ENCODE measurements at places on chromosomes 3 and 15.
A peak's percentile ranks its signal among the peaks of the same experiment; 100 is the strongest.

DNA sequence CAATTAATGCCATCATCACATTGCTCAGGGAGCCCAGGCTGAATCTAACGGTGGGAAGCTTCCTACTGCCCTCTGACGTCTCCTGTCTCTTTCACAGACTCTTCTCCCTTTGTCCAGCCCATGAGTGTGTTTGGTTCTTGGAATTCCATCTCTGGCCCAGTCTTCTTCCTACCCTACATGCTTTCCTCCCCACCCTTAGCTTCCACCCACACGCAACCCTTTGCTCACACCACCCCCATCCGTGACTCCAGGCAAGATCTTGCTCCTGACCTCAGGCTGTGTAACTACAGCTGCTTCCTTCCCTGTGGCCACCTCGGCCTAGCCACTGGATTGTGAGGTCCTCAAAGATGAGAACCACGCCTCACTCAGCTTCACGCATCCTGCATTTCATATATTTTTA, 72.3 kb upstream of the THBS1 start:
- DNase-seq, result no peak

DNA sequence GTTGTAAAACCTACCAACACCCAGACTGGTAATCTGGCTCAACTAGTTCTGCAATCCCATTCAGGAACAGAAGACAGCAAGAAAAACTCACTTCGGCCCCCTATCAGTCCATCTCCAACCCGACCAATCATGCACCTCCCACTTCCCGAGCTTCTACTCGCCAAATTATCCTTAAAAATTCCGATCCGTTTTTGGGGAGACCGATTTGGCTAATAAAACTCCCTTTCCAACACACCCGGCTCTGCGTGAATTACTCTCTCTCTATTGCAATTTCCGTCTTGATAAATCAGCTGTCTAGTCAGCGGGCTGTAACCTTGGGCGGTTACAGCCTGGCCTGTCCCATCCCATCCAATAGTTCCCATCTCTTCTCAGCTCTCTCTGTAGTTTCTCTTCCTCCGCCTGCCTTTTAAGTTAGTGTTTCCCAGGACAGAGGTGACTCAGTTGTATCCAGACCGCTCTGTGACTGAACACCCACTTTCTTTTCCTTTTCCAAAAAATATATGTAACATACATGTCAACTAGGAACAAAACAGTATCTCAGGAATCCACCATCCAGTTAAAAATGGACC, 780 bp upstream of the ACAD9 start:
- peak; percentile 28 for DNase-seq

DNA sequence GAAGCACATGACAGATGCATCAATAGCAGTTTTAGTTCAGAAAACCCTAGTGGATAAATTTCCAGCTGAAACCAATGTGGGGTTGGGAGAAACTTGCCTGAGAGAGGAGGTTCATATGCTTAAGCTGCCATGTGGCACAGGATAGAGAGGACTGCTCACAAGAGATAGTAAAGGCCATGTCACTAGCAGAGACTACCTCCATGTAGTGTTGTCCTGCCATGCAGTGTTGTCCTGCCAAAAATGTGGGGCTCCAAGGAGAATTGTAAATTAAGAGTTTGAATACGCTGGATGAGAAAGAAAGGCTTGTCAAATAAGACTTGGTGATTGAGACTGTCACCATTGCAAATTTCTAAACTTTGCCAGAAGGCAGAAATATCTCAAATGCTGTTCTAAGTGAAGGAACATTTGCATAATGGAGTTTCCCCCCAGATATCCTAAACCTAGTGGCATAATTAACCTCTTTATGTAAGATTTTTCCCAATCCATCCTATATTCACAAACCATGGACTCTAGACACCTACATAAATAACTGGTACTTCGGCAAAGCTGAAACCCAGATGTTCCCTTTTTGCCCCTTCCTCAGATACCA, 938.3 kb upstream of the ALCAM start:
- no peak for DNase-seq

DNA sequence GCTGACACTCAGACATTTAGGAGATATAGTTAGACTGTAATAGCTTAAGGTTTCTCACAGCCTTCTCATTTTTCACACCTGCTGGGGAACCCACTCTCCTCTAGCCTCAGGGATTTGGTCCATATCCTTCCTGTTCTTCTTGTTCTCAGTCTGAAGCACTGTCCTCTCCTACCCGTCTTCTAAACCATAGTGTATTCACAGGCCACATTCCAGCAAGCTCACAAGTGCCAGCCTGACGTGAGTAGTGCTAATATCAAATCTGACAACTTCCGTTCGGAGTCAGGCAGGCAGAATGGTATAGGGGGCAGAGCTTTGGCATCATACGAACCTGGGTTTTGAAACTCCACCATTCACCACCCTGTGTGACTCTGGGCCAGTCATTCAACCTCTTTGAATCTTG, 6.9 kb upstream of the CA12 start:
- no peak for DNase-seq

DNA sequence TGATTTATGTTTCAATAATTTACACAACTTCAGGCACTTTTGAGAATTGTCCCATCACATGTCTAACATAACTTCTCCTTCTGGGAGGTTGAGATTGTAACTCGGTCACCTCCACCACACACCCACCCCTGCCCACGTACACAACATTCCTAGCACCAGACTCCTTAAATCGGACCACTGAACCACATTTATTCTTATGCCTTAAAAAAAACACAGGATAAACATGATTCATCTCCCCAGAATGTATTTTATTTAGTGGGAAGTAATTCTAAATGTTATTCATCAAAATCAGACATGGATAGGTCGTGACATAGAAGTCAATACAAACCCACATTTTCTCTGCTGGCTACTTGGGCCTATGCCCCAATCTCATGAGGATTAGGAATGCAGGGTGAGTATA, 3.0 kb downstream of the SNTN start:
- no peak for DNase-seq

GRCh38 chr3:189363590-189364255, 192.0 kb downstream of the TPRG1 start:
- DNase-seq, result no peak

DNA sequence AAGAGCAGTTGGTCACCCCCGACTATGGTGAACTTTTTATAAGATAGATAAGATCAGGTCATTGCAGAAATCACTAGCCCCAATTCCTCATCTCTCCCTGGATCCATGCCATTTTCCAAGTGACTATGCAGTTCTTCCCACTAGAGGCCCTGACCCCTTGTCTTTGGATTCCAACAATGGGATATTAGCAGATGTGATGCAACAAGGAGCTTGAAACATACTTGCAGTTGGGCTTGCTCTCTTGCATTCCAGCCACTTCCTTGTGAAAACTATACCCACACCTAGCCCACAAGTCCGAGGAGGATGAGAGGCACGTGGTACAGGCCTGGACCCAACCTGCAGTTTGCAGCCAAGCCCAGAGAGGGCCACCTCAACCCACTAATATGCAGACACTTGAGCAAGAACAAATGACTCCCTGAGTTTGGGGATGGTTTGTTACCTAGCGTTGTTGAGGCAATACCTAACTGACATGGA, 60.6 kb downstream of the SUCLG2 start:
- DNase-seq, result no peak

GRCh38 chr3:165852711-165853110, 15.5 kb upstream of the BCHE start:
- DNase-seq, result no peak

DNA sequence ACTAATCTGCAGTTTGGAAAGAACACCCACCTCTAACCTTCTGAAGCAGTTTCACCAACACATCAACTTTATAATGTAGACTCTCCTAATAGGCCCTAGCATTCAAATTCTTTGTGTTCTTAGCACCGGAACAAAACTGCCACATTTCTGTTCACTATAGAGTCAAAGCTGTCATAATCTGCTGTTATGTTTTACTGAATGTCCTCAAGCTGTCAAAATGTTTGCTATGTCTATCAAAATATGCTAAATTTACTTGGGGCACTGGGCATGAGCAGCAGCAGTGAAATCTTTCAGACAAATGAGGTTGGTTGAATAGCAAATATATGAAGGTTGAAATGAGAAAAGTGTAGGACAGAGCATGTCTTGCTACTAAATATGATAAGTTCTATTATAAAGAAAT, 1.9 kb downstream of the WDR49 start:
- no peak for DNase-seq

GRCh38 chr3:45946875-45947274, 3.6 kb downstream of the CXCR6 start:
- no peak for DNase-seq

DNA sequence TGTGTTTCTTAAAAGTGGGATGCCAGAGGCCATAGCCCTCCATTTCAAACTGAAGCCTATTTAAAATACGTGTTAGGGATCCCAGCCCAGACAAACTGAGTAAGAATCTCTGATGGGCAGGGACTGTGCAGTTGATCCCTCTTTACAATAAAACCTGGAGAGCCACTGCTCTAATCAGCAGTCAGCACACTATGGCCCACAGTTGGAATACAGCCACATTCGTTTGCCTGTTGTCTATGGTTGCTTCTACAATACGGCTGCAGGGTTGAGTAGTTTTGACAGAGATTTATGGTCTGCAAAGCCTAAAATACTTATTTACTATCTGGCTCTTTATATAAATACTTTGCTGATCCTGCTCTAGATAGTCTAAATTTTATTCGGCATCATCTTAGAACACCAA, 32.4 kb downstream of the TJP1 start:
- no peak for DNase-seq

DNA sequence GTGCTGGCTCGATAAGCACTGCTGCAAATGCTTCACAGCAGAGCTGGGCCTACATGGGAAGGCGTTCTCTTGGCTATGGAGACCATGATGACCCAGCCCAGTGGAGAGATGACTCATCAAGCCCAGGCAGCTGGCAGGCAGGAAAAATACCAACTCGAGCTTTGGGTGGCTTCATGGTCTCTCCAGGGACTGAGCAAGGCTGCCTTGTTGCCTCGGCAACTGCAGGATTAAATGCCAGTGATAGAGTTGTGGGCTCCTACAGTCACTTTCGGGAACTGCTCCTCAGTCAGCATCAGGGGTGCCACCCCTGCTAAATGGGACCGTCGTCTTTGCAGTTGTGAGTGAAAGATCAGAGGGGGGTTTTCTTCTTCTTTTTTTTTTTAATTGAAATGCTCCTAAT, 54.6 kb upstream of the MYZAP start:
- DNase-seq, result no peak

- no peak for DNase-seq
Measured at GRCh38 chr3:25035526-25035925, 392.5 kb upstream of the RARB start.

DNA sequence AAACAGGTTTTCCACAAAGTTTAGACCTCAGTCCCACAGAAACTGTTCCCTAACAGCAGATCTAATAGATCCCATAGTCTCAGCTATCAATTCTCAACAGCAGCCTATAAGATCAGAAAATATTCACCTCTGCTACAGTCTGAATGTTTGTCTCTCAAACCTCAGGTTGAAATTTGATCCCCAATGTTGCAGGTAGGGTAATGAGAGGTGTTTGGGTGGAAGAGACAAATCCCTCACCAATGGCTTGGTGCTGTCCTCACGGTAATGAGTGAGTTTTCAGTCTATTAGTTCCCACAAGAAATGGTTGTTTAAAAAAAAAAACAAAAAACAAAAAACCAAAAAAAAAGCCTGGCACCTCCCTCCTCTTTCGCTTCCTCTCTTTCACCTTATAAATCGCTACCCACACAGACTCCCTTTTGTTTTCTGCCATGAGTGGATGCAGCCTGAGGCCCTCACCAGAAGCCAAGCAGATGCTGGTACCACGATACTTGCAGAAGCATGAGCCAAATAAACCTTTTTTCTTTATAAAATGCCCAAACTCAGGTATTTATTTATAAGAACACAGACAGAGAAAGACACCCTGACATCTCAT, 14.2 kb downstream of the ZNF280D start:
- no peak for DNase-seq

DNA sequence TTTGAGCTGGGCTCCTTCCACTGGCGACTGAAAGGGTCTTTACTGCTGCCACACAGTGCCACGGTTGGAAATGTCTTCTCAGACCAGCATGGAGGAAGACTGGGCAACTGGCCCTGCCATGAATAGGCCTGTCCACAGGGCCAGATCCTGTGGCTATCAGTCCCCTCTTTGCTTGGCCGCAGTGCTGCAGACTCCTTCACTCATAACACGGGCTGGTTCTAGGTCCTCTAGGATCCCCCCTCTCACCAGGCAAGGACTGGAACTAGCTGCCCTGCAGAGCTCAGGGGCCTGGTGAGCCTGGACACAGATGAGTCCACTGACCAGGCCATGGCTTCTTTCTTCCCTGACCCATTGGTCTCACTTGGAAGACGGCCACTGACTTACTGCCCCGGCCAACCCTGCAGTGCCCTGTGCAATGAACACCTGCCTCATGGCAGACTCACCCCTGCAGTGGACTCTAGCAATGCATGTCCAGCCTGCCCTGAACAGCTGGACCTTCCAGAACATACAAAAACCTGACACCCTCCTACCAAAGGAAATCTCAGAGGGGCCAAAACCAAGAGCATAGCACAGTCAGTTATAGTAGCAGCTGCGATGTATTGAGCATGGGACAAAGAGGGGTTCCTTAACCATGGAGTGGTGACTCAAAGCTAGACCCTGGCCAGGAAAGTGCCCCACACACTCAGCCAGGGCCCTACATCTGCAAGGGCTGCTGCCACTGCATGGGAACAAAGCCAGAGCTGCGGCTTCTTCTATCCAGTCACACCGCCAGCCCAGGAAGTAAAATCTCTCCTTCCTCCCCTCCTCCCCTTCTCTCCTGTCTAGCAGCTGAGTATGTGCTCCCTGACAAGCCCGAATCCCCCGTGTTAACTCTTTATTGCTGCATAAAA, 72.1 kb upstream of the ITGA11 start:
- DNase-seq, result no peak

- peak; percentile 63 for DNase-seq
Measured at GRCh38 chr3:139935016-139935865, at the start of gene CLSTN2. TSS of gene CLSTN2 (plus strand) at chr3:139935185.

- DNase-seq, result no peak
Measured at GRCh38 chr3:5275529-5275928, 88.0 kb downstream of the EDEM1 start.

- DNase-seq, result no peak
Measured at GRCh38 chr3:143737065-143737464, 111.2 kb downstream of the SLC9A9 start.

- DNase-seq, result no peak
Measured at GRCh38 chr3:54228806-54229205, 106.5 kb downstream of the CACNA2D3 start.

DNA sequence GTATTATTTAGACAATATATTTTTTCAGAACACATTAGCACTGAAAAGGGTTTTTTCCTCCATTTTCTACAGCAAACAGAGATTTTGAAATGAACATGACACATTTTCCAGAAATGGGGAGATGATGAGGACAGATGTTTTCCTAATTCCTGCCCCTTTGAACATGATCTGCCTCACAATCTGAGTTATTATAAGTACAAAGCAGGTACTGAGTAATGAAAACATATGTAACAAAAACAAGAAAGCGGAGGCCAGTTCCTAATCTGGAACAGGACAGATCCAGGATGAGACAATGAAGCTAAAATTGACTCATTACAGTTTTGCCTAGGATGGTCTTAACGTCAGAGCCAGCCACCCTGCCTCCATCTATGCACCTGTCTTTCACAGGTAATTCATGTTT, 642.8 kb upstream of the NR2F2 start:
- DNase-seq, result no peak
